ENCODE measurements at places on chromosomes 4 and X.

DNA sequence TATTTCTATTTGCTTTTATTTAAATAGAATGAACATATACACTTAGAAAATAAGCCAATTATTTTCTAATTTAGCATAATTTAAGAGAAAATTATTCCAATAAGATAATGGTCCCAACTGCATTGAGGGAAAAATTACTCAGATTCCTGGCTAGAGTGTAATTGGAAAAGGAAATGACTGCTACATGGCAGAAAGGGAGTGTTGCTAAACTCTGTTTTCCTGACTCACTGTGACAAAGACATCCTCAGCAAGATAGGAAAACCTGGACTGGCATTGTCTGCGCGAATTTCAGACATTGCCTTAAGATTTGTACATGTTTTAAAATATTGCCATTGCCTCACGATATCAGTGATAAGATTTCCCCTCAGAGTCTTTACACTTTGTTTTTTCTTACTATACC, 8.2 kb downstream of the TNIP3 start:
- peak; percentile 40 for DNase-seq

- no peak for DNase-seq
These were observed 74.5 kb upstream of the PAQR3 start for GRCh38 chr4:79013756-79014155.

- DNase-seq = no peak
These were observed 2.2 kb downstream of the TMEM156 start for GRCh38 chr4:39029752-39030694.

DNA sequence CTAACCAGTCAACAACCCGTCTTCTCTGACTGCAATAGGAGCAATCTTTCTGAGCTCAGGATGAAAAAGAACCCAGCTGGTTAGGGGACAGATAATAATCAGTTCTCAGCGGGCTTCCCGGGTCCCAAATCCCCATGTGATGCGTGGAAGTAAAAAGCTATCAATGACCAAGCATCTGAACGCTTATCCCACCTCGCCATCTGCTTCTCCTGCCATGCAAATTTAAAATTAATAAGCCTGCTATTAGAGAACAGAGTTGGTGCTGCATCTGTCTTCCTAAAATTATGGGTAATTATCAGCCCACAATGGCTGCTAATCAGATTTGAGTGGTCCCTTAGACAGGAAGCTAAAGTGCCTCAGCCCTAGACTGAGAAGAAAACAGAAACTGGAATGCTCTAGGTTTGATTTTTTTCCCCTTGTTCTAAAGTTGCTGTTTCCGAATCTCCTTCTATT, 37.5 kb downstream of the AFAP1 start:
- DNase-seq = no peak

- peak; percentile 73 for DNase-seq
These were observed 119.3 kb downstream of the VSIG4 start for GRCh38 chrX:65920620-65921019.

- DNase-seq = no peak
These were observed 237.2 kb upstream of the ITM2A start for GRCh38 chrX:79604364-79604763.

DNA sequence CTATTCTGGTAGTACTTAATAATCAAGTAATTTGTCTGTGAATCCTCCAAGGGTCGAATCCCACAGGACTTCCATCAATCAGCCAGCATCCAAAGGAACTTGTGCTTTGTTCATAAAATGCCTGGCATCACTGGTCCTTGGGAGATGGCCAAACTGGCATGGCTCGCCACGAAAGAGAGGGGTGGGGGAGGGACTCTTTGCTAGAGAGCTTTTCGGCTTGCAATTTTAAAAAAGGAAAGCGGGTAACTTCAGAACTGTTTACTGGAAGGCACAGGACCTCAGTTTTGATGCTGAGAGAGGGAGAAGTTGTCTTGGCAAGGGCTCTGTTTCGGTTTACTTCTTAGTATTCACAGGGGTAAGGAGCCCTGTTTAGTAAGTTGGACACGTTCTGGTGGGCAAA, 79.4 kb upstream of the FHL1 start:
- DNase-seq = no peak

DNA sequence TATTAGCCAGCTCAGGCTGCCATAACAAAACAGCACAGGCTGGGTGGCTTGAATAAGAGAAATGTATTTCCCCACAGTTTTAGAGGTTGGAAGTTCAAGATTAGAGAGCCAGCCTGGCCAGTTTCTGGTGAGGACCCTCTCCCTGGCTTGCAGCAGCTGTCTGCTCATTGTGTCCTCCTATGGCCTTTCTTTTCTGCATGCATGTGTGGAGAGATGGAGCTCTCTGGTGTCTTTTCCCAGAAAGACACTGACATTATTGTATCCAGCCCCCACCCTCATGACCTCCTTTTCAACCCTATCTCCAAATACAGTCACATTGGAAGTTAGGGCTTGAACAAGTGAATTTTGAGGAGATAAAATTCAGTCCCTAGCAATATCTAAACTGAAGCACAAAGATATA, 263.8 kb upstream of the PABPC4L start:
- DNase-seq = no peak

GRCh38 chr4:153273751-153274150, 69.5 kb downstream of the TRIM2 start:
- DNase-seq = no peak

DNA sequence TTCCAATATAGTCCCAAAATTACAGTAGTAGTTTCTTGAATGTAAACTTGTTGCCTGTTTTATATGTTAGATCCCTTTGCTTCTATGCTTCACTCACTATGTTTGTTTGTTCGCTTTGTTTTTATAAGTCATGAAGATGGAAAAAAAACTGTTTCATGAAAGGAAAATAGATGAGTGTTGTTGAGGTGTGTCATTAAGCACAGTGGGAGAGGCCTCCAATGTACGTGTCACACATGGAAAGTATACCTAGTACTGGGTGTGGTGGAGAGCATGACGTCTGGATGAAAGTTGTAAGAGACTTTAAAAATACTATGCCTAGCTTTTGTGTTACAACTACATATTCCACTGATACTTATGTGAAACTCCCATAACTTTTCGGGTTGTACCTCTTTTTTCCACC, 28.4 kb downstream of the PLS3 start:
- DNase-seq = peak; percentile 65

GRCh38 chr4:162582180-162582579, 418.4 kb upstream of the FSTL5 start:
- DNase-seq = no peak

GRCh38 chr4:61200187-61200915, at the start of gene ADGRL3:
Gene ADGRL3, plus strand, starts transcription at chr4:61200326.
- no peak for DNase-seq

GRCh38 chrX:39728025-39728424, 369.7 kb downstream of the BCOR start:
- no peak for DNase-seq

- no peak for DNase-seq
These were observed 49.3 kb upstream of the CLCN4 start for GRCh38 chrX:10107483-10107882.

- DNase-seq = peak; percentile 40
These were observed 284.5 kb upstream of the CTSO start for GRCh38 chr4:156238171-156238570.

DNA sequence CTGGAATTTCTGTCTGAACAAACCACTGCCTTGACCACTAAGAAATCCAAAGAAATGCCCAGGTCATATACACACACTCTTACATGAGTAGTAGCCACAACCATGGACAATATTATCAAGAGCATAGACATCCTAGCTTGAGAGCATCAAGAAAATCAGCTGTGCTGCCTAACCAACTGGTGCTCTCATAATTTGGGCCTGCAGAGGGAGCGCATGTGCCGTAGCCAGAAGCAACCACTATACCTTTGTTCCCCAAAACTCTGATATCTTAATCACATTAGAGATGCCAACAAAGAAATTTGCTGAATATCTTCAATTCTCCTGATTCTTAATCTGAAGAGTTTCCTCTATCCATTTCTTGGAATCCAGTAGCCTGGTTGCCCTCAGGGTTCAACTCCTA, 163.6 kb downstream of the ZNF674 start:
- no peak for DNase-seq

DNA sequence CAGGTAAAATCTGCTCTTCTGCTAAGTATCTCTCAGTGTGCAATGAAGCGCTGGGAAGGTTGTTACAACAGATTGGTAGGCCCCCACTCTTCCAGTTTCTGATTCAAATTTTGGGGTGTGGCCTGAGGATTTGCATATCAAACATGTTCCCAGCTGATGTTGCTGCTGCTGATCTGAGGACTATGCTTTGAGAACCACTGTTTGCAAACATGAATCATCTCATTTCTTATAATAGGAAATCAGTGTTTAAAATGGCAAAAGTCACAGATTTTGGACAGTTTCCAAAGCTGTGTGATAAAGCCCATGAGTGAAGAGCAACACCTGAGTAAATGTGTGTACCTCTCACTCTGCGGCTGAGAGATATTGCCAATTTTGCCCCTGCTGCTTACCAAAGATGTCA, 36.2 kb upstream of the NDNF start:
- DNase-seq = no peak

- DNase-seq = no peak
These were observed 40.8 kb upstream of the APLN start for GRCh38 chrX:129695535-129695934.

DNA sequence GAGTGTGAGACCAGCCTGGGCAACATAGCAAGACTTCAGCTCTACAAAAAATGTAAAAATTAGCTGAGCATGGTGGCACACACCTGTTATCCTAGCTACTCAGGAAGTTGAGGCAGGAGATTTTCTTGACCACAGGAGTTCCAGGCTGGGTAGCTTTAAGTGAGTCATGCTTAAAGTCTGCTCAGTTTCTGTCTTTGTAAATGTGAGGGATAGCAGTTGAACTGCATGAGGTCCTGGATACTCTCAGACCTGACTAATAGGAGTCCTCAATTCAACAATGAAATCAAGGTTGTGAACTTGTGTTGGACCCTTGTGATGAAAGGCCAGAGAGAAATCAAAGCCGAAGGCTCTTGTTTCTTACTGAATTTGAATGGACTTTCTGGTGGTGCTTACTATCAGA, 45.2 kb downstream of the STARD8 start:
- no peak for DNase-seq

DNA sequence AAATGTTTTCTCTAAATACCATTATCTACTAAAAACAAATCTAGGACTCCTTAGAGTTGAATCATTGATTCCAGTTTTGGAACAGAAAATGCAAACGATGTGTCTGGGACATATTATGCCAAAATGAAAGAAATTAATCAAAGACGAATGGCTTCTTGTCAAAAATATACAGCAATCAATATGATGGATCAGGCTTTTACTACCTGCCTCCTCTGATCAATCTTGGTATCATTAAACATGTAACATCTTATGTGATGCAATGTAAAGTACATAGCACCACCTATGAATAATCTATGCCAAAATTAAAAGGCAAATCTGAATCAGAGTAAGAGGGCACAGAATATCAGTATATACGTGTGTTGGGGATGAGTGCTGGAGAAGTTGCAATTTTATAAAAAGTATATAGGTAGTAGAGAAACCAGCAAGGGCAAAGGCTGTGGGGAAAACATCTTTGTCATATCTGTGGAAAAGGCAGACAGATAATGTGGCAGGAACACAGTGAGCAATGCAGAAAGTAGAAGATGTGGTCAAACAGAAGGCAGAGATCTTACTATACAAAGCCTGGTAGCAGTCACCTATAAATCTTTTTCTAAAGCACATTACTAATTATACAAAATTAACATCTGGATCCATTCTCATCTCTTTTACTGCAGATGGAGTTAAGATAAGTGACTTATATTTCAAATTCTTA, 152.7 kb downstream of the ANTXR2 start:
- DNase-seq = no peak

DNA sequence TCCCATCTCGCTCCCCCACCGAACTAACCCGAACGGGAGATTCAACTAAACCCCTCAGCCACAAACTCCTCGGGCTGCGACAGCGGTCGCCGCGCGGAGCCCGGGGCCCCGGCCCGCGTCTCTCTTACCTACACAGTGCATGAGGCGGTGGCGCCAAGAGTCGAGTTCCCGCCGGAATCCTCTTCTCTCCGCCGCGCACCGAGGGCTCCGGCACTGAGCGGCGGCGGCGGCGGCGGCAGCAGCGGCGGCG, 160 bp downstream of the LCORL start:
- no peak for DNase-seq

- no peak for DNase-seq
These were observed 229.8 kb upstream of the SFRP2 start for GRCh38 chr4:154018659-154019058.

GRCh38 chrX:16134936-16135335, 11.6 kb downstream of the GRPR start:
- DNase-seq = no peak

DNA sequence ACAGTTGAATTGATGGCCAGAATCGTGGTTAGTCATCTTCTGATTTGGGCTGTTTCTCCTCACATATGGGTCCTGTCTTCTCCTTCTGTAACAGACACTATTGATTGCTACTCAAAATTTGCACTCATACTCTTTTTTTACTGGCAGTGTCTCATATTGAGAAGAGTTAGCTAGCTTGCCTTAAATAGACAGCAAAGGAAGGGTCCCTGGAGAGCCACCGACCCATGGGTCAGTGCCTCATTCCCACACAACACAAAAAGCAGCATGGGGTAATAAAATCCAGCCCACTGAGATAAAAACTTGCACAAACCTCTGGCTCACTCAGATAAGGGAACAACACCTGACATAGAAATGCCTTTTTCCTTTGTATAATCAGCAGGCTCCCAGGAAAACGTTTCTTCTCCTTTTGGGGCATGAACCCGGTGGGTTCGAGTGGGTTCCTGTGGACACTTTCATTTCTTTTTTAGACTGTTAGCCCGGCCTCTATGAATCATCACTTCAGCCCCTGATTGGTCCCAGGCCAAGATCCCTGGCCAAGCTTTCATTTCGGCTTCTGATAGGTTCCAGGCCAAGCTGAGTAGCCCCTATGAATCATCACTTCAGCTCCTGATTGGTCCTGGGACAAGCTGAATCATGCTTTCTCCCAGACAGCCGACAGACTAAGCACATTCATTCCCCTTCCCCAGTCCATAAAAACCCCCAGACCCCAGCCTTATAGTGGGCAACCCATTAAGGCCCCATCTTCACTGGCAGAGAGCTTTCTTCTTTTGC, 408.1 kb downstream of the DCAF12L2 start:
- DNase-seq = no peak

GRCh38 chr4:159256037-159256436, 153.2 kb downstream of the RAPGEF2 start:
- DNase-seq = no peak

DNA sequence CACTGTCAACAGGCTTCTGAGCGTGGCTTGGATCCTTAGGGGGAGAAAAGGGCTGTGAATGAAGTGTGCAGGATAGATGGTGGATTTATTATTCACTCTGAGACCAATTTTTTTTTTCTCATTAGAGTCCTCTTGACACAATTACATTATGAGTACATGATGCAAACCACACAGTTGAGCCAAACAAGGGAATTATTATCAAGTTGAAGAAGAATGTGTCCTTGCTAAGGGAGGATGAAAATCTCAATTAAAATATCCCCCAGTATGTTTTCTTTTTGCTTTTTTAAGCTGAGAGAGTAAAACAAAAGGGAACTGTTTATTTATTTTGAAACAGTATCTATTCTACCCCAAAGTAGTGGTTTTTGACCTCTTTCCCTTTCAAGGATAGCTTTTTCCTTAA, 40.4 kb downstream of the RPS3A start:
- no peak for DNase-seq

GRCh38 chr4:26590639-26591038, 6.8 kb downstream of the TBC1D19 start:
- DNase-seq = peak; percentile 51

Data from epithelial cell of prostate (primary cell).